ENCODE measurements at places on chromosomes 7 and 10.
A peak's percentile ranks its signal among the peaks of the same experiment; 100 is the strongest.

DNA sequence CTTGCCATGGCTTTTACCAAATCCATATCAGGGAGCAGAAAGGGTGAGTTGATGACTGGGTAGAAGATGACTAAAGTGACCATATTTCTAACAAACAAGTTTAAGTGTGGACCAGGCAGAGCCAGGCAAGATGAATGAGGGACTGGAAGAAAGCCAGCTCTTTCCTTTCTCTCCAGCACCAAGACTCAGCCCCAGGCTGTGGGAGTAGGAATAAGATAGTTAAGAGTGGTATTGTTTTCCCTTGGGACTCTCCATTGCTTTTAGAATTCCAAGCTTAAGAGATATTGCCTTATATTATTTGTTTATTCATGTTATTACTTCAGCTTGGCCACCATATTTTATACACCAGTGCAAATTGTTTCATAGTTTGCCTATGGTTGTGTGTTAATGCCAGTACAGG is 28.8 kb upstream of the TSPAN33 start:
- DNase-seq = peak; percentile 17

DNA sequence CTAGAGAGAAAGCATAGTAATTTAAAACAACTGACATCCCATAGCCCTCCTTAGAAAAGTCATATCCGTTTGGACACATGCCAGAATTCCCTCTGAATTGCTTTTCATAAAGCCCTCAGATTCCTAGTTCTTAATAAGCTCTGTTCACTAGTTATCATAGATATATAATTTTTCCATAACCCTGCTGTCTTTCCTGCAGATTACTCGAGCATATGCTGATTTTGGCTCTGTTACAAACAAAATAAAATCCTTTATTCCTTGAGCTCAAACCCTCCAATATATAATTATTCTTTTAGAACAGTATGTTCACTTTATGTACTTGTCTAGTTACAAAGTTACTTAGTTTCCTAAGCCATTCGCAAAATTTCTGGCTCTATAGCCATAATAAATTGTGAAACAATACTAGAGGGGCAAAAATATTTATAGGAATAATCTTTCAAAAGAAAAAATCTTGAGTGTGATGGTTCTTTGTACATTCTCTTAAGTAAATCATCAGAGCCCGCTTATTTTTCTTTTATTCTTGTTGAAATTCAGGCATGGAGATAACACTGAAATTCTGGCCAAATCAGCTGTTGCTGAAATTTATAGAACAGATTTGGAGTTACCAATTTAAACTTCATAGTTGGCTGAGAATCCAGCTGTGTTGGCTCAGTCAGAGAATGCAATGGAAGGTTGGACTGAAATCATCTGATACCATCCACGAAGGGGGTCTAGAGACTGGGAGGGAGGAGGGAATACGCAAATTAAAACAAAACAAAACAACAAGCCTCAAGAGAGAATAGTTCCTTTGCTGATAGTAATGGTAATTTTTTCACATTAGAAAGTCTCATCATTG is 146.1 kb upstream of the TMEM196 start:
- DNase-seq = no peak

GRCh38 chr7:99248391-99249095 is 24.1 kb upstream of the MYH16 start:
- no peak for DNase-seq

GRCh38 chr10:93261961-93262610 is 188.4 kb downstream of the CYP26A1 start:
- DNase-seq = peak; percentile 50

- DNase-seq = no peak
Measured at GRCh38 chr10:4301291-4302045, 516.5 kb upstream of the KLF6 start.

- DNase-seq = peak; percentile 76
Measured at GRCh38 chr10:92760609-92761008, 70.9 kb downstream of the HHEX start.

- DNase-seq = no peak
Measured at GRCh38 chr7:47988496-47989386, 9.3 kb upstream of the HUS1 start.

GRCh38 chr10:73771722-73772280 is 10.0 kb upstream of the CHCHD1 start:
- no peak for DNase-seq

GRCh38 chr7:30894866-30895605 is 16.6 kb upstream of the AQP1 start:
- peak; percentile 26 for DNase-seq

- no peak for DNase-seq
Measured at GRCh38 chr10:131312478-131312836, 936 bp upstream of the TCERG1L start.

DNA sequence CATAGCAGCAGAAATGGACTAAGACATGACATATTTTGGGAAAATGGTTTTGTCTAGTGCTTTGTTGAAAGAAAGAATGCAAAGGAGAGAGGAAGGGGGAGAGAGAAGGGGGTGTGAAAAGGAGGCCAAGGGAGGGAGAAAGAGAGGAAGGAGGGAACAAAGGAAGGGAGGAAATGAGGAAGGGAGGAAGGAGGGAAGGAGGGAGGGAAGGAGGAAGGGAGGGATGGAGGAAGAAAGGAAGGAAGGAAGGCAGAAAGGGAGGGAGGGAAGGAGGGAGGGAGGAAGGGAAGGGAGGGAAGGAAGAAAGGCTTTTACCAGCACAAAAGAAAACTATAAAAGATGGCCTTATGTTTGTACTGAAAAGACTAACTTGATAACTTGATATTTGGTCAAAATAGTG is 65.1 kb upstream of the ST8SIA6 start:
- DNase-seq = no peak

GRCh38 chr7:36391436-36392198 is 2.0 kb downstream of the ANLN start:
- DNase-seq = peak; percentile 50

DNA sequence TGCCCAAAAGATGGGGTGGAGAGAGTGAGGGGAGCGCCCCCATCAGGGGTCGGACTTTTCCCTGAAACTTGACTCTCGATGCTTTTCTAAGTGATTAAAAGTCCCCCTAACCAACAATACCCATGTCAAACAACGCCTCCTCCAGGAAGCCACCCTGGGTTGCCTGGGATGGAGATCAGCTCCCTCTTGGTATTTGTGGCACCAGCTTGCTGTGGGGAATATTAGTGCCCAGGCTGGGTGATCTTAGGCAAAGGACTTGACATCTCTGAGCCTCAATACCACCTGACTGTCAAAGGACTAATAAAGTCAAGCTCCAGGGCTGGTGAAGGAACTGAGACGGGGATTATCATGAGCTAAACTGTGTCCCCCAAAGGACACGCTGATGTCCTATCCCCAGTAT is 18.2 kb upstream of the ELFN1 start:
- no peak for DNase-seq

DNA sequence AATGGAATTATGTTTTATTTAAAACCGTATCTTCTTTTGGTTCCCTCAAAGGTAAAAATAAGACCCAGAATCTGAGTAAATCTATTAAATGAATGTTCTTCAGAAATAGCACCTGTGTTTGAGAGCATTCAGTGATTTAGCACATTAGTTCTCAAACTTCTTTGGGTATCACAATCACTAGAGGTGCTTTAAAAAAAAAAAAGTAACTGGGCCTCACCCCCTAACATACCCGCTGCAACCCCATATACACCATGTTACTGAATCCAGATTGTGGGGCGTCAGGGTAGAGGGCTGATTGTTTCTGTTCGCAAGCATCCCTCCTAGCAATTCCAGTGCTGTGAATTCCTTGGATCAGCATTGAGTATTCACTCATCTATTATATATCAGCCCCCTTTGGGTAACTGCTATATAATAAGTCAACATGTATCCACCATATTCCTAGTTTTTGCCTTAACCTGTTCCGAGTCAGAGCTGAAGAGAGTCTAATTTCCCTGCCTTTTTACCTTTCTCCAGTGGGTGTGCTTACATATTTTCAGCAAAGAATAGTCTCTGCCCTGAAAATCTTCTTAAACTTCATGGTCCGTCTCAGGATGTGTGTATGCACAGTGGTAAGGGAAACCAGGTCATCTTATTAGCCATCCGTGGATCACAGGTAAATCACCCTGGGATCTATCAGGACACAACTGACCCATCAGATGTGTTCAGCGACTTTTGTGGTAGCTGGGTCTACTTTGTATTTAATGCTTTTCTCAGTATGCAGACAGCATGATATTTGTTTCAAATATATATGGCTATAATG is 40.2 kb downstream of the CALML5 start:
- DNase-seq = no peak

DNA sequence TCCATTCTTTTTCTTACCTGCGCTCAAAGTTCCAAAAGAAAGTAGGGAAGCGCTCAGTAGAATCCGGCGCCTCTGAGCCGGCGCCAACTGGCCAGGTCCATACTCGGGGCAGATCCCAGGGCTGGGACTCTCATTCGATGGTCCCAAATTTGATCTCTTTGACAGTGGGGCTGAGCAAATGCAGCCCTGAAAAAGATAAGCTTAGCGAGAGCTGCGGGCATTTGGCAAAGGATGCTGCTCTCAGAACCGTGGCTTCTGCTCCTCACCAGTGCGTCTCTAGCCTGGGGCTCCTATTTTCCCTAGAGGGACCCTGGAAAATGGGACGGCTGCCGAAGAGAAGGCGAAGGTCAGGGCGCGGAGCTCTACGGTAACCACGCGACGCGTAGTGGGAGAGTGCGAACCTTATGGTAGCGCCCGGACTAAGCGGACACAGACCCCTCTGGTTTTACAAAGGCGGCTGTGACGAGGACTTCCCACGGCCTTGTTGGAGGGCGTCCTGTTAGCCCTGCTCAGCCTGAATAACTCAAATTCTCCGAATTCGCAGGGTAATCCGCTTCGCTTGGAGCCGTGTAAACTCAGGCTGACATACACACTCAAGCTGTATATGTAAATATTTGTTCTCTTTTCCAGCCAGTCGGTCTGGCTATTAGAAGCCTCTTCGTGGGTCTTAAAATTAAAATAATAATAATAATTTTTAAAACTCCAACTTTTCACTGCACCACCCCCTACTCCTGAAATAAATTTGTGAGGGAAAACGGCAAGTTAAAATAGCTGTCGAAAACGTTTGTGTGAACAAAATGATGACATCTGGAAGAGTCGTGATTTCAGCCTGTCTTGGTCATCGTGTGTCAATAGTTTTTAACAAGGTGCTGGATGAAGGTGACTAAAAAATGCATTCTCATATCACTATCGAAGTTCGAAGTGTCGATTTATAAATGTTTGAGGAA is 869 bp upstream of the TBX20 start:
- DNase-seq = no peak

Data from EH (cell line).